Articular chondrocyte of knee joint (primary cell): ENCODE measurements at places on chromosomes 5 and 9. TPM values are rescaled to one million over a fixed set of nuclear protein-coding genes. Genes with fewer than 3 reads are reported as not detected.

RLN1 gene
- total RNA-seq: not detected in 2 replicates

TRMO gene
- total RNA-seq: 22.3 and 29.4 TPM in 2 replicates

GRPEL2 gene
- total RNA-seq: 29.8 and 40.8 TPM in 2 replicates

DNAH5 gene
- total RNA-seq: 1.1 and 1.2 TPM in 2 replicates

NPR3 gene
- 82.1 and 154 TPM in 2 replicates for total RNA-seq

NAIP gene
- total RNA-seq: 7.8 and 8.1 TPM in 2 replicates

NKD2 gene
- total RNA-seq: not detected in 2 replicates

OGN gene
- 222 and 267 TPM in 2 replicates for total RNA-seq

SH3RF2 gene
- total RNA-seq: 10.1 and 11.9 TPM in 2 replicates

PCDHGB4 gene
- 24.4 and 26.2 TPM in 2 replicates for total RNA-seq
